T-cell (primary cell): ENCODE measurements at places on chromosomes 1 and 21. TPM values are rescaled to one million over a fixed set of nuclear protein-coding genes. Genes with fewer than 3 reads are reported as not detected.

TBX15 gene
- total RNA-seq, result not detected

DNASE2B gene
- total RNA-seq, result not detected

C1QB gene
- total RNA-seq, result 1.2 TPM

ALG14 gene
- total RNA-seq, result 1.1 TPM

PPM1J gene
- 0.43 TPM for total RNA-seq

PYGO2 gene
- total RNA-seq, result 68.5 TPM

PALMD gene
- total RNA-seq, result not detected

KRTAP24-1 gene
- not detected for total RNA-seq

- no peaks in the 10 kb centered on the region for H3K36me3 ChIP-seq
- peak overlapping the region; percentile 66 for H3K4me3 ChIP-seq
- peak; percentile 31 for DNase-seq
- no peaks in the 10 kb centered on the region for H3K27me3 ChIP-seq
- peak overlapping the region; percentile 9 for H3K27ac ChIP-seq
These were observed 772 bp downstream of the ADAM15 start for GRCh38 chr1:155051777-155052398.

DNA sequence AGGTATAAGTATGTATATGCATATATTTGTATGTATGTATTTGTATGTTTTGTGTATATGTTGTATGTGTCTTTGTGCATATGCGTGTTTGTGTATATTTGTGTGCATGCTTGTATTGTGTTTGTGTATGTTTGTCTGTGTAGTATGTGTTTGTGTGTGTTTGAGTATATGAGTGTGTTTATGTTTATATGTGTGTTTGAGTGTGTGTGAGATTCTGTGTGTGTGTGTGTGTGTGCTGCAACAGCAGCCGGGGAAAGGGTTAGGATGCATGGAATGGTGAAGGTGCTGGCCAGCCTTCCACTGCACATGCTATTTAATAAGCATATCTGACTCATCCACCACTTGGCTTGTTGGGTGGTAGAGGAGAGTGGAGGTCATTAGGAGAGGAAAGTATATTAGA lies 46.6 kb upstream of the RAB4A start:
- peaks cover 12% of the 10 kb centered on the region for H3K4me1 ChIP-seq
- no peaks in the 10 kb centered on the region for H3K27me3 ChIP-seq
- DNase-seq, result no peak

GRCh38 chr1:55741516-55741915 lies 526.4 kb upstream of the USP24 start:
- H3K27ac ChIP-seq, result no peak overlapping the region
- no peak for DNase-seq
- H3K4me3 ChIP-seq, result no peak overlapping the region
- no peaks in the 10 kb centered on the region for H3K4me1 ChIP-seq
- H3K36me3 ChIP-seq, result no peaks in the 10 kb centered on the region
- no peaks in the 10 kb centered on the region for H3K27me3 ChIP-seq

DNA sequence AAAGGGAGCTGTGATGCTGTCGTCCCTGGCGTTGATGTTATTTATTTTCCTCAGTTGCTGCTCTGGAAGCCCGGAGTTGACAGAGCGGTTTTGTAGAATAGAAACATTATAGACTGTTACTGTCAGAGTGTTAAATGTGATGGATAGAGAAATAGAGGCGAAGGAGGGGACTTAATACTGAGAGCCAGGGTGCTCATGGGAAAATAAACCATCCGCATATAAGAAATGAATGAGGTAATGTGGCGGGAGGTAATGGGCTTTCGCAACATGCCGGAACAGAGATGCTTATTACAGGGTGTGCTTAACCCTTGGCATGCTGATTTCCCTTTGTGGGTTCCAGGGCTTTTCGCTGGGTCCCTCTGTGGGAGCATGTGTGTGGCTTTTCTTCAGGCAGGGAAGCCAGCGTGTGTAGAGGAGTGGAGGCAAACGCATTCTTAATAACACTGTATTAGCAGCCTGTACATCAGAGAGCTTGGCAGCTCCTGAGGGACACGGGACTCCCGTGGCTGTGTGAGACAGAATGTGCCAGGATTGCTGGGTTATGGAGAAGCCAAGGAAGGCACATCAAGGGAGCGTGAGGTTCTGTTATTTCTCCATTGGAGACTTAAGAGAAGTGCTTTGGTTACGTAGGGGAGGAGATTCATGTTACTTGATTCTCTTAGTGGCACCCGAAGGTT lies 141.0 kb downstream of the PBX1 start:
- no peak overlapping the region for H3K27ac ChIP-seq
- H3K27me3 ChIP-seq, result no peaks in the 10 kb centered on the region
- no peaks in the 10 kb centered on the region for H3K36me3 ChIP-seq
- H3K4me1 ChIP-seq, result no peaks in the 10 kb centered on the region

DNA sequence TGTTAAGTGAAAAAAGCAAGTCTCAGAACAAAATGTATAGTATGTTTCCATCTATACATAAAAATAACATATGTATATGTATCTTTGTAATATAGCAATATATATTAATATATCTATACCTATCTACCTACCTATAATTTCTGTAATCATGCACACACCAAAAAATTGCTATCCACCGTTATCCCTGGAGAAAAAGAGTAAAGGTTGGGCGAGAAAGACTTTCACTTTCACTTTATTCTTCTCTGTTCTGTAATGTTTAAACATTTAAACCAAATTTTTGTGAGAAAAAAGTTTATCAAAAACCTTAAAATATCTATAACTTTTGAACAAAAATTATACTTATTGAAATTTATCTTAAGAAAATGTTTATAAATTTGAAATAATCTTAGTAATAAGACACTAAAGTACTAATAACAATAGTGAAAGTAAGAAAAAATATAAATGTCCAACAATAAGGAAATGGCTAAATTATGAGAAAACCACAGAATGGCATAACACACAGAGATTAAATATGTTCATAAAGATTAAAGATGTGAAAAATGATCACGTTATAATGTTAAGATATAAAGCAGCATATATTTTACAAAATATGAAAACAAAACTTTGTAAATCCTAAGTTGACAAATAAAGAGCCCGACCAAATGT lies 74.0 kb upstream of the LRRC53 start:
- no peak for DNase-seq
- H3K27me3 ChIP-seq, result no peaks in the 10 kb centered on the region
- H3K36me3 ChIP-seq, result no peaks in the 10 kb centered on the region
- no peak overlapping the region for H3K27ac ChIP-seq
- no peaks in the 10 kb centered on the region for H3K4me1 ChIP-seq

DNA sequence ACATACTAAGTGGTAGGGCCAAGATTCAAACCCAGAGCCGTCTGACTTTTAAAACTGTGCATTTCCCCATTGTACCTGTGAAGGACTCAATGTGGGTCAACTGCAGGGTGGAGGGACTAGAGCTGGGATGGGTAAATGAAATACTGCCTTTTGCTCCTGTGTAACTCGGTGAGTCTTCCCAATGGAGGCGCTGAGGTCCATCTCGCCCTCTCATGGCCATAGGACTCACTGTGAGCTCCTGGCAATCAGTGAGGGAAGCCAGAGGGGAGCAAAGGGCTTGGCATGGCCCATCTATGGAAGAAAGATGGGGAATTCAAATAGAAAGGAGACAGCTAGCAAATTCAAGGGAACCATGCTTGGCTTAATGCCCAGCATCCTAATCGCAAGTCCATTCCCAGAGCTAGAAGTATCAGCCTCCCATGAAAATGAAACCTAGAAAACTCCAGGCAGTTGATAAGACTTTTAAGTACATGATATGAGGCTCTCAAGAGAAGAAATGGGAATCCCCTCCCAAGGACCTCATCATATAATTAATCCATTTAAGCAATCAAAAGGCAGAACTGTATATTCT lies 25.4 kb upstream of the CGN start:
- H3K27ac ChIP-seq, result no peak overlapping the region
- no peaks in the 10 kb centered on the region for H3K36me3 ChIP-seq
- no peaks in the 10 kb centered on the region for H3K27me3 ChIP-seq
- no peak overlapping the region for H3K4me3 ChIP-seq

DNA sequence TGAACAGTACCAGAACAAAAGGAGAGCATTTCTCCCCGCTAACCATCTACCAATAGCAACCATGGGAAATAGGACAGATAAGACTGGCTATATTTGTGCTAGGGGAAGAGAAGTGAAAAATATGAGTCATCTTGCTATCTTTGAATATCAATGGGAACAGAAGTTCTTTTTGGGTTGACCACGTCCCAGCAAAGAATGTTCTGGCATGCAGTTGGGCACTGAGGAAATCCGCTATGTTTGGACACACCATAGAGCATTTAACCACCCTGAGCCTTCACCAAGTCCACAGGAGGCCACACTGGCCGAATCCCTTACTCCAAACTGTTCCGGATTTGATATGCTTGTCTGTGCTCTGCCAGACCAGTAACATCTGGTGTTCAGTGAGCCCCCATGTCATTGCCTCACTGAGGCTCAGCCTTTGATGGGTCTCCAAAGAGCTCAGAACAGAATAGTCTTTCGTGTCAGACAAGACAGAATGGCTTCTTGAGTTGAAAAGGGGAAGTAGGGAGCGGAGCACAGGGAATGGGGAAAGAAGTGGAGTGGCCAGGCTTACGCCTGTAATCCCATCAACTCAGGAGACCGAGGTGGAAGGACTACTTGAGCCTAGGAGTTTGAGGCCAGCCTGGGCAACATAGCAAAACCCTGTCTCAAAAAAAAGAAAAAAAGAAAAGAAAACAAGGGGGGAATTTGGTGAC lies 81.4 kb downstream of the SMYD2 start:
- H3K4me1 ChIP-seq, result no peaks in the 10 kb centered on the region
- H3K36me3 ChIP-seq, result no peaks in the 10 kb centered on the region
- H3K27ac ChIP-seq, result no peak overlapping the region
- no peak for DNase-seq
- peaks cover 15% of the 10 kb centered on the region for H3K27me3 ChIP-seq

DNA sequence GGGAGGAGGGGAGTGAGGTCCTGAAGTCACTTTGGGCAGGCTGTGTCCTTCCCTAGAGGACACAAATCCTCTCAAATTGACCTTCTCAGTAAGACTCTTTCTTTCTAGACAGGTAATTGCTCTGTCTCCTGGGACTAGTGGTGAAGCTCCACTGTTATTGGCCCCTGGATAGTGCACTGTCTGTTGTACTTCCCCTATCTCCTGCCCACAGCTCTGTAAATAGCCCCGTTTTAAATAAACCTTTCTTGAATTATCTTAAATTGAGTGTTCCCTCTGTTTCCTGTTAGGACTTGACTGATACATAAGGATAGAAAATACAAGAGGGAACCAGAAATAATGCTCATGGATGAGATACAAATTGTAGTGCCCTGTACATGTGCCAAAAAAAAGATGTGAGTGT lies 229.5 kb upstream of the USP24 start:
- no peak overlapping the region for H3K4me3 ChIP-seq
- H3K36me3 ChIP-seq, result no peaks in the 10 kb centered on the region
- peaks cover 2% of the 10 kb centered on the region for H3K27me3 ChIP-seq
- H3K4me1 ChIP-seq, result no peaks in the 10 kb centered on the region
- H3K27ac ChIP-seq, result no peak overlapping the region

DNA sequence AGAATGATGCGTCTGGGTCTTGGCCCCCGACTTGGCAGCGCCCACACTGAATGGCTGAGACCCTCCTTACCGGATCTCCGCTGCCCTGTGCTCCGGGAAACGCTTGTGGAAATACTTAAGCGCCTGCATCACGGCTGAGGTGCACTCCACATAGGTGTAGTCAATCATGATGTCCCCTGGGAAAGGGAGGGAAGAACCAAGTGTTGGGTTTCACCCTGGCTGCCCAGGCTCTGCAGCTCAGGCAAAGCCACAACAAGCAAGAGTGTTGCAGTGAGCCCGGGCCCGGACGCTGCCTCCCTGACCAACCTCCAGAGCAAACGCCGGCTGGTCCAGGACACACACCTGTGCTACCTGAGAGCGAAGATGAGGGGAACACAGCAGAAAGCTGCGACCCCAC lies 21.5 kb upstream of the SPATC1L start:
- no peak overlapping the region for H3K4me3 ChIP-seq
- H3K27me3 ChIP-seq, result no peaks in the 10 kb centered on the region
- no peak for DNase-seq

- H3K4me1 ChIP-seq, result no peaks in the 10 kb centered on the region
- no peak for DNase-seq
- peaks cover 7% of the 10 kb centered on the region for H3K36me3 ChIP-seq
- H3K4me3 ChIP-seq, result no peak overlapping the region
These were observed 35.3 kb downstream of the BEND5 start for GRCh38 chr1:48741380-48741779.
